ENCODE measurements at places on chromosomes 7 and 10.

GRCh38 chr10:63376560-63377304 lies 89.0 kb downstream of the JMJD1C start:
- ATAC-seq, result no peak

GRCh38 chr7:100888988-100889750 lies at the start of gene UFSP1:
UFSP1 (minus strand) TSS chr7:100889715; CDS start chr7:100889271, 444 bp downstream.
- ATAC-seq, result peak; percentile 65

- peak; percentile 47 for ATAC-seq
These were observed 25.8 kb downstream of the STEAP1 start for GRCh38 chr7:90180011-90180585.

GRCh38 chr7:157635669-157636068 lies 298.9 kb downstream of the DNAJB6 start:
- no peak for ATAC-seq

- ATAC-seq, result no peak
These were observed 82.7 kb upstream of the WIPF3 start for GRCh38 chr7:29723599-29723998.

GRCh38 chr10:76563286-76563685 lies 1074.3 kb downstream of the KCNMA1 start:
- no peak for ATAC-seq

- no peak for ATAC-seq
These were observed 168.4 kb downstream of the SORCS3 start for GRCh38 chr10:104809288-104810090.

- no peak for ATAC-seq
These were observed 42.5 kb downstream of the ASZ1 start for GRCh38 chr7:117384688-117385362.

DNA sequence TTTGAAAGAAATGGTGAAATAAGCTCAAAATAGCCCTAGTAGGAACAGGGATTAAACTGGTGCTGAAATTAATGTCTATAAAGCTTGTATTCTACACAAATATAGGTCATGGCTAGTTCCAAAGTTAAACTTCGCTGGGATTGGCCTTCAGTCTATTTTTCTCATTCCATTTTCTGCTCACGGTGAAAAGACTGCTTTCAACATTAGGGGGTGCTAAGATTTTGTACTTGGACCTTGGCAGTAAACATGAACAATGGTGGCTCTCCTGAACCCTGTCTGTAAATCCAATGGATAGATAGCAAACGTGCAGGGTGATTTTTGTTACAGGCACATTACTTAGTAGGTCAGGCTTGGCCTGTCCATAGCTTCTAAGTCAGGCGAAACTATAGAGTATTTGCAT lies 36.0 kb upstream of the RSU1 start:
- ATAC-seq, result no peak

GRCh38 chr7:21368317-21368716 lies 59.6 kb upstream of the SP4 start:
- no peak for ATAC-seq

- ATAC-seq, result no peak
These were observed 173.2 kb upstream of the PPP2R2D start for GRCh38 chr10:131727560-131727959.

- ATAC-seq, result no peak
These were observed 12.5 kb downstream of the ADGRA1 start for GRCh38 chr10:133100186-133100585.

DNA sequence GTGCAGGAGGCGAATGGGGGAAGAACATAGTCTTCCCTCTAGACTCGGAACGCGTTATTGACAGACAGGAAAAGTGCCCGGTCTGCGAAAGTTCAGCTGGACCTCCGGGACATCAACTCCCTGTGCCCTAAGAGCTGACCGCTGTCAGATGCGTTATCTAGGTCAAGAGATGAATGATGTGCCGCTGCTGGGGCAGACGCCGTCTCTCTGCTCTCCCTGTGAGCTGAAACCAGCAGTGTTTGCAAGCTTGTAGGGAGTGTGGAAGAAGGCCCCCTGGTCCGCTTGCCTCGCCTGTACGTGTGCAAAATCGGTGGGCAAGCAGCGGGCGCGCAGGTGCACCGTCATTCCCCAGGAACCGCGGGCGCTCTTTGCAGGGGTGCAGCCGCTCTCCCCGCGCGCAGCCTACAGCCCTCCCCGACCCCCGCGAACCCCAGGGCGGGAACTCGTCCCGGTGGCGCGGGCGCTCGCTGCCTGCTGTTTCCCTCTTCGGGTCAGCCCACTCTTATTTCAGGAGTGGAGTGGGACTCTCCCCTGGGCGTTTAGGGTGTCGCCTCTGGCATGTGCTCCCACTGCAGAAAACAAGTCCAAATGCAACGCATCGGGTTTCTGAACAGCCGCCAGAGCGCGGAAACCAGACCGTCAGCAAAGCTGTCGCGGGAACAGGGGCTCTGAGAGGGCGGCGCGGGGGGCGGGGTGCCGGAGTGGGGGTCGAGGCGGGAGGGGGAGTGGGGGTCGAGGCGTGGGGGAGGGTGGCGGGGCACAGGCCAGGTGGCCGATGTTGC lies 1.8 kb upstream of the PFKFB3 start:
- ATAC-seq, result no peak

GRCh38 chr7:18835001-18835690 lies 282.3 kb downstream of the TWIST1 start:
- no peak for ATAC-seq

DNA sequence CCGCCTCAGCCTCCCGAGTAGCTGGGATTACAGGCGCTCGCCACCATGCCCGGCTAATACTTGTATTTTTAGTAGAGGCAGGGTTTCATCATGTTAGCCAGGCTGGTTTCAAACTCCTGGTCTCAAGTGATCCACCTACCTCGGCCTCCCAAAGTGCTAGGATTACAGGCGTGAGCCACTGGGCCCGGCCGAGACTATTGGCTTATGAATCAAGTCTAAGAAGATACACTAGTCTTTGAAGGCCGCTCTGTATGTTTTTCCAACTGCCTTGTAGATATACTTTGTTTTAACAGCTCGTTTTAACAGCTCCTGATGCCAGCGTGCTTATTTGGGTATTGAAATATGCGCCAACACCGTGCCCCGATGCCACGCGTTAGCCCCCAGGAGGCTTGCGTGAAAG lies 136.4 kb upstream of the SH2B2 start:
- no peak for ATAC-seq

DNA sequence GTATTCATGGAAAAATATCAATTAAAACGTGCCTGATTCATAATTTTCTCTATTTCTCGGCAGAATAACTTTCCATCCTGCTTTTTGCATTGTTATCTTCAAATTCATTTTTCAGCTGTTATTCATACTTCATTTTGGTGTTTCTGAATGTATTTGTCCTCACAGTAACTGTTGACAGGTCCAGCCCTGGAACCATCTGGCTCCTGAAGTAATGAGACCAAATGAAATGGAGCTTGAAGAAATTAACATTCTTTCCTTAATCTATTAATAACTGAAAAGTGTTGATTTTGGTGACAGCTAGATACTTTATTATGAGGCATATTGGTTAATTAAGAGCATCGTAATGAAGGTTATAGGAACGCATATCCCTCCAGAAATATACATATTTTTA lies 257.0 kb upstream of the MINDY3 start:
- no peak for ATAC-seq

- no peak for ATAC-seq
These were observed 56.9 kb upstream of the MYL10 start for GRCh38 chr7:101686030-101686429.

GRCh38 chr7:97847791-97848190 lies 24.4 kb downstream of the ASNS start:
- no peak for ATAC-seq

DNA sequence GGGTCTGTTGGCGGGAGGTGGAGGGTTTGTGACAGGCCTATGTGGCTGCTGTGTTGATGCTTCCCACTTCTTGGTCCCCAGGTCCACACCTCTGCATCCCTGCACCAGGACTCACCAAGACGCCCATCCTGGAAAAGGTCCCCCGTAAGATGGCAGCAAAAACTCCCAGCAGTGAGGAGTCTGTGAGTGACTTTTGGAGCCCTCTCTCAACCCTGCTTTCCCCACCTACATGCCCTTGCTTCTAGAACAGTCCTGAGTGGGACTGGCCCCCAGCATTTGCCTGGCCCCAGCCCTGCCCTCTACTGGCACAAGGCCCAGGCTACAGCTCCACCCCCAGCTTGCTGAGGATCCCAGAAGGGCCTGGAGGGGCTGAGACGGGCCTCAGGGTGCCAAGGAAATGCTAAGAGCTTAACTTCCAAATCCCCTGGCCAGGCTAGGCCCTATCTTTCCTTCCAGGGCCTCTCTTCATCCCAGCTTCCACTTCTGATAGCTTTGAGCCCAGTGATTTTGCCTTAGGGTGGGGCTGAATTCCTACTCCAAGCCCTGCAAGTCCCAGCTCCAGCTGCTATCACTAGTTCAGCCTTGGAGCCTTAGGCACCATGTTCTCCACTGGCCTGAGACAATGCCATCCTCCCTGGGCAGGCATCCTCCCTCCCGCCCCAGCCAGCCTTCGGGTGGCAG lies 2.7 kb downstream of the CHAT start:
- no peak for ATAC-seq

GRCh38 chr10:70381471-70382421 lies 679 bp downstream of the LRRC20 start:
- peak; percentile 58 for ATAC-seq

- ATAC-seq, result no peak
These were observed 98.7 kb downstream of the POLL start for GRCh38 chr10:101489355-101489754.

- ATAC-seq, result no peak
These were observed 79.8 kb downstream of the EPDR1 start for GRCh38 chr7:38000272-38000671.

DNA sequence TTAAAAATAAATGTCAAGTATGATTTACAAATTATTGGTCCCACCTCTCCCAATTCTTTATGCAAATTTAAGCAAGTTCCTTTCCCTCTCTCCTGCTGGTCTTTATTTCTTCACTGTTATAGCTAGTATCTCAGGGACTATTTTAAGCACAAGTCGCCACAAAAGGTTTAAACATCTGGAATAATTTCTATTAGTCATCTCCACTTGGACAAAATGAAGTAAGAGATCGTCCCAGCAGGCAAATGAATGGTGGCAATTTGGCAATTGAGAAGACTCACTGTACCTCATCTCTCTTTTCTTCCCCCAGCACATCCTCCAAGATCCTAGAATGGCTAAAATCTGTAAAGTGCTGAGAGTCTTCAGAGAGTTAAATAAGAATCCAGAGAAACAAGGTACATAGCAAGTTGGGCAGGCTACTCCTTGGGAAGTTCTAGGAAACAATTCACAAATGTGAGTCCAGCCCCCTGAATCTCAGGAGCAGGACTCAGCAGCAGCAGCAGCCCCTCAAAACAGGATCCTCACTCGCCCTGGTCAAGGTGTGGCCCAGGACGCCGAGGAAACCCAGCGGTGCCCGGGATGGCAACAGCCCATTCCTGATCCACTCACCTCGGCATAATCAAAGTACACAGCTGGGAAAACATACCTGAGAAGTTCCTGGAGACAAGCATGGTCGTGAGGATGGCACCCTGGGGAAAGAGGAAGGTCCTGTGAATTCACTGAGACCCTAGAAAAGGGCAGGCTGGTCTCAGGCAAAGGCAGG lies 30.3 kb upstream of the NDST2 start:
- no peak for ATAC-seq

GRCh38 chr10:31296754-31297153 lies 22.3 kb upstream of the ZEB1 start:
- no peak for ATAC-seq

DNA sequence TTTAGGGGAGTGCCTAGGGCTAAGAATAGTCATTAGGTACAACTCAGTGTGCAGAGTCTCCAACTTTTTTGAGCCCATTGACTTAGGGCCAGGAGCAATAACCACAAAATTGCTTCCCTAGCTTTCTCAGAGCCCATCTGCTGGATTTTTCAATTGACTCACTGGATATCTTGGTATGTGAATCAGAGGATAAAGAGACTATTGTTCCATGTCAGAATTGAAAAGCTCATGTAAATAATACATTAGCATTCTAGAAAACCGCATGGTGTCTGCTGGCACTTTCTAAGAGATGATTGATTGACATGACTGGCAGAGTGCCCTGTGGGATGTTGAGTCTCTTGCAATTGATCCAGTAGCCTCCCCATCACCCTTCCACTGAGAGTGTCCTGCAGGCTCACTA lies 246.2 kb downstream of the CCDC7 start:
- ATAC-seq, result no peak

GRCh38 chr10:78476844-78477243 lies 443.2 kb downstream of the RPS24 start:
- no peak for ATAC-seq

- ATAC-seq, result no peak
These were observed 14.4 kb downstream of the PDCD4 start for GRCh38 chr10:110885932-110886674.

GRCh38 chr10:123666318-123667236 lies at the start of gene GPR26:
GPR26 (plus strand) TSS chr10:123666355; CDS start chr10:123666408, 53 bp downstream.
- no peak for ATAC-seq

- no peak for ATAC-seq
These were observed 64.7 kb downstream of the KAT6B start for GRCh38 chr10:74891053-74891452.

GRCh38 chr10:61609701-61610100 lies 53.0 kb upstream of the CABCOCO1 start:
- peak; percentile 85 for ATAC-seq

DNA sequence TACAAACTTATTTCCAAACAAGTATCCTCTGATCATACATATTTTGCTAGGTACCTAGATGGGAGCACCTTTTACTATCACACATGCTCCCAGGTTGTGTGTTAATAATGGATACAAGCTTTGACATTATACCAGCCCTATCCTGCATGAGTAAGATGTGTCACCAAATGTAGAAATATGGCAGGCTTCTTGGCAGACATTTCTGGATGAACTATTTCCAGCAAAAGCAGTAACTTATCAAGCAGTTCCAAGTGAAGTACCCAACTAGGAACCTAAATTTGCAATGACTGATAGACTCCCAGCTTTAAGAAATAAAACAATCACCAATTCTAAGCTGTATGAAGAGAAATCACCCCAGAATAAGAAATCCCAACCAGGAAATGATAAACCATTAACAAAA lies 103.7 kb upstream of the TMEM72 start:
- no peak for ATAC-seq

- ATAC-seq, result no peak
These were observed 31.3 kb upstream of the KIAA1217 start for GRCh38 chr10:24177636-24178035.

GRCh38 chr10:3292636-3293035 lies 120.1 kb upstream of the PITRM1 start:
- ATAC-seq, result no peak

DNA sequence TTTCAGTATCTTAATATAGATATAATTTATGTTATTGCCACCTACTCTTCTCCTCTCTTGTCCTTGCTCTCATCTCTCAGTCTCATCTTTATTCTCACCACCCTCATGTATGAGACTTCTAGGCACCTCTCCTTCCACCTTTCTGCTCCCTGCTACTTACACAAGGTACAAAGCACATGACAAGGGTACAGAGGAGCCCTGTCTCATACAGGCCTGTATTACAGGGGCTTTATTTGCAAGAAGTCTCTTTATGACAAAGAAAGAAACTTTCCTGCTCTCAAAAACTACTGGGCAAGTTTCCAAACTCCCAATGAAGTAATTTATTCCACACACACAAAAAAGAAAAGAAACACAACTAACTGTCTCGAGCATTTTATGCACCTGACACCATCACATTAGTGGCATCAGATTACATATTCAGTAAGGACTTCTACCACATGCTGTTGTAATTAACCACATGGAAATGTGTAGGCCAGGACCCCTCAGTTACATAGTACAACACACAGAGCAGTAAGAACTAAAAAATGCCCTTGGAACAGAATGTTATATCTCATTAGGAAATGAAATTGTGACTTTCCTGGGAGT lies 253.1 kb downstream of the FZD1 start:
- no peak for ATAC-seq
